ENCODE measurements at places on chromosomes 7 and 10.

- DNase-seq = no peak
Measured at GRCh38 chr10:123529146-123529760, 136.9 kb upstream of the GPR26 start.

- no peak for DNase-seq
Measured at GRCh38 chr7:55573234-55573900, 1.1 kb upstream of the VOPP1 start.

DNA sequence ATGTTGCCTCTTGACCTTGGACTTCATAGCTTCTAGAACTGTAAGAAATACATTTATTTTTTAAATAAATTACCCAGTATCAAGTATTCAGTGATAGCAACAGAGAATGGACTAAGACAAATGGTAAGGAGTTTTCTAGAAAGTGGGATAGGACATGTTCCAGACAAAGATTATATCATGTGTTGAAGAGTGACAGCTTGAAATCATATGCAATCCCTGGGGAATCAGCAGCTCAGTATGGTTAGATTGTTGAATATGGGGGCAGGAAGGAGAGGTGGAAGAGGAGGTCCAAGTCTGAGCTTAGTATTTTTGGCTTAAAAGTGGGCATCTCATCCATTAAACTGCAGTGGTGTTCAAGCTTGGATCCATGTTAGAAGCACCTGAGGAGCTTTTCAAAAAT is 74.1 kb downstream of the ENTPD1 start:
- DNase-seq = no peak

GRCh38 chr10:70940834-70941568 is 52.6 kb upstream of the PCBD1 start:
- peak; percentile 18 for DNase-seq

DNA sequence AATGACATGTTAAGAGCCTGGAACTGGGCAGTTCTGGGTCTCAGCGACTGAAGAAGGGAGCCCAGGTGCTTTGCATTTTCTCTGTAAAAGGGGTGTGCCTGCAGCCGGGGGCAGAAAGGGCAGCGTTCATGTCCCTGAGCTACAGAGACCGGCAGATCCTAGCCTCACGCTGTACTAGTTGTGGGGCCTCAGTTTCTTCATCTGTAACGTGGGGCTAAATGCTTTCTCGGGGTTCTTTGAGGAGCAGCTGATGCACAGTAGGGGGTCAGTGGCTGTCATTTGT is 79.6 kb downstream of the NEURL1 start:
- DNase-seq = no peak

DNA sequence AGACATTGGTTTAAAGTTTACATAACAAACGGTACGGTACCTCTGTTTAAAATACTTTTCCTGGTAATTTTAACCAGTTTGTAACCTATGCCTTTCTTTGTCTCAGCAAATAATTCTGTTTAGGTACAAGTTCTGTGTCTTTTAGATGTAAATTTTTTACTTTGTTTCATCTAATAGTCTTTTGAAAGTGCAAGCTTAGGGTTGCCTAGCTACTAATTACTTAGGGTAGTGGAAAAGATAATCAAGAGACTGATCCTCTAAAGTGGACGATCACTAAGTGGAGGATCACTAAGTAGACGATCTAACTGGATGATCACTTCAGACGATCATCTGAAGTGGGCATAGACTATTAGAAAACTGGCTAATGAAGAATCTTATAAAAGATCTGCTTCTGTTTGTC is 16.1 kb upstream of the FKBP9 start:
- DNase-seq = no peak
